ENCODE measurements at places on chromosomes 5 and 9.

GRCh38 chr5:87116825-87117512, 150.7 kb upstream of the RASA1 start:
- DNase-seq: no peak

DNA sequence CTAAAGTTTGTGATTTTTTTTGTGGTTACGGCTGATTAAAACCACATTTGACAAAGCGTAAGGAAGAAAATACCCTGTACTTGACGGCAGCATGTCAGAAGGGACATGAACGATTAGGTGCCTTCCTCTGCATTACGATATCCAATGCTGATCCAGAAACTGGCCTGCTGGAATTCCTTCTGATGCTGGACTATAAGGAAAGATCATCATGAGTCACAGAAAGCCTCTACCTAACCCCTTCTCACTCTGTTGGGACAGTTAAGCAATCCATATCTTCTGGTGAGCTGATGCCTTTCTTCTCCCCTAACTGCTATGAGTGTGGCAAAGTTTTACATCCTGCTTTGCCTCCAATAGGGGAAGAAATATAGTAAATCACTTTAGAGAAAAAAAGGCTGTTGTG, 78.4 kb upstream of the PAPPA start:
- no peak for DNase-seq

DNA sequence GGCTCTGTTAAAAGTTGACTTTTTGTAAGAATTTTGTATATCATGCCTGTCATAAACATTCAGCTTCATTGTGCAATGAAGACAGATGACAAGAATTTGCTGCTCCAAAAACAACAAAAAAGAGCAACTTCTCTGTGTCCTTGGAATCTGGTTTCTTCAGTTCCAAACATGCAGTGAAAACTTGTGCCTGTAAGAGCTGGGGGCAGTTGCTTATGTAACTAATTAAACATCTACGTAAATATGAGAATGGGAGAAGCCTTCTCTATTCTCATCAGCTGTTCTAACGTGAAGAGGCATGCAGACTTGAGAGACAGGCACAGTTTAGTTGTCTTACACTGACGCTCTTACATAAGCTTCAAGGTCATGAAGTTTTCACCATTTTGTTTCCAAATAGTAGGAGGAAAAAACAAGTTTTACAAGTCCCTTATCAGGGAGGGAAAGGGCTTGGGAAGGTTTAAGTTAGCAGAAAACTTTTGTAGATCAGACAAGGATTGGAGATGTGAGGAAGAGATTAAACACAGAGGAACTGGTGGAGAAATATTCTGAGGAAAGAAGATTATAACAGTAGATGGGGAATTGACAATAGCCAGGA, 170.4 kb downstream of the RFK start:
- no peak for DNase-seq

DNA sequence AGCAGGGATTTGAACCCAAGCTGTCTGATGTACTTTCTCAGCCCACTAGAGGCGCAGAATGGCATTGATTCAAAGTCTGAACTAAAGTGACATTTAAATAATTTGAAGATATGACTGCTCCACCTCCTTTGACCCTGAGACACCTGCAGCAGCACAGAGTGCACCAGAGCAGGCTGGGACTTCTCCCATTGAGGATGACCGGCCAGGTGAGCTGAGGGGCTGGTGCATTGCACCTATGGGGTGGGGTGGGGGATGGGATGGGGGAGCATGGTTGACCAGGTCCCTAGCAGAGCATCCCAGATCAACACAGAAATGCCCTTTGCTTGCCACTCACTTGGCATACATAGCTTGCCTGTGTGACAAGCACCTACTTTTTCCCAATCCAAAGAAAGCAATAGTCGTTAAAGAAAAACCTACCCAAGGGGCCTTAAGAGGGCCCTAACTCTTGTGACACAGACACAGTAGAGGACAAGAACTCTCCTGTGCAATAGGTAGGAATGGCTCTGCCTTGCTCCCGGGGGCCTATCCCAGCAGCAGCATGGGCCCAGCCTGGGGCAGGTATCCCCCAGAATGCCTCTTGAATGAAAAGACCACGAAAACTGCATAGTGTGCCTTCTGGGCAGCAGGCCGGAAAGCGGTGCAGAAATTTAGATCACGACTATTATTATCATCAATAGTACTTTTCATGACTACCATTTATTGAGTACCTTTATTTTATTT, 6.5 kb downstream of the SH3PXD2B start:
- DNase-seq: no peak

DNA sequence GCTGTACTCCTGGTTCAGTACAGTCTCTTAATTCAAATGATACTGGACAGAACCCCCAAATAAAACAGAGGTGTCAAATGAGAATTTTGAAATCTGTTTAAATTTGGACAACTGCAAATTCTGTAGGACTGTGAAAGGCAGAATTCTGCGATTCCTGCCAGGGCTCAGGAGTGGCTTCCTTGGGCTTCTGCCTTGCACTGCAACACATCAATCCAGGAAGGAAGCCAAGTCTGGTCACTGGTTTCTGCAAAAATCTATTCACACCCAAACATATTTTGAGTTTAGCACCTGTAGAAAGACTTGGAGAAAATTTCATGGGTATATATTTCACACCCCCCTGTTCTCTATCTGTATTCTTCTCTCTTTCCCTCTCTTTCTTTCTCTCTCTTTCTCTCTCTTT, 37.5 kb upstream of the FST start:
- no peak for DNase-seq

DNA sequence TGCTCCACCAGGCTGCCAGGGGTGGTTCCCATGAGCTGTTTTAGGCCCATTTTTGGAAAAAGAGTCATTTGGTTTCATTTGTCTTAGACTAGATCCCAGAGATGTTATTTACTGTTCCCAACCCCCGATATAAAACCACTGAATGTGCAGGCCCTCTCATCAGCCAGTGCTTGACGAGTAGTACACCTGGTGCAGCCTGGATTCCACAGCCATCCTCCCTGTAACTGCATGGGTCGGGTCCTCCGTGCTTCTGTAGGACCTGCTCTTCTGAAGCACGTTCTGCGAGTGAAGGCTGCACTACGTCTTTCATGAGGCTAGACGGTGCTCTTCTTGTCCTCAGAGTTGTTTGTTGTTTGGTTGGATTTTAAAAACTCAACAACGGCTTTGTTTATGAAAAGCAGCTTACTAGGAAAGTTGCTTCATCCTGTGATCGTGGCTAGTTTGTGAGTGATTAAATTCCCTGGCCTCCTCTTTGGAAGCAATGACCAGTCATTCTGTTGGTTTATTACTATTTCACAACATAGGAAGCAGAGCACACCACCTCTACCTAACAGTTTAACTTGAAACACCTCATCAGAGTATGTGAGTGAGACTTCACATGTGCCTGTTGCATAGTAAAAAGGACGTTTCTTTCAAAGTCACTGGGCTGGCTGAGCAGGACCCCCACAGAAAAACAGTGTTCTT, 135.2 kb downstream of the AOPEP start:
- no peak for DNase-seq

DNA sequence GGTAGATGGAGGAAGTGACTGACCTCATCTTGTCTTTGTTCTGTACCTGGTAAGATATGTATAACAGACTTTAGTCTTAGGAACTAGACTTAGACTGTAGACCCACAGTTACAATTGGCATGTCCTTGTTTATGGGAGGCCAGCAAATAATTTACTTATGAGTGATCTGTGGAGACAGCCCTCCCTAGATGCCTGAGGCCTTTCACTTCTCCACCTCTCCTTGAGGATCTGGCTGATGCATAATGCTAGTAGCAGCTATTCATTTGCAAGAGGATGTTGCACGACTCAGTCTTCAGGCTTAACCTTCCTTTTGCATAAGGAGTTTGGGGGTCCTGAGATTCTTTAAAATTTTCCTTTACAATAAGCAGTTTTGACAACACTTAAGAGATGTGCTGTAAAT, 100.7 kb downstream of the YTHDC2 start:
- no peak for DNase-seq

DNA sequence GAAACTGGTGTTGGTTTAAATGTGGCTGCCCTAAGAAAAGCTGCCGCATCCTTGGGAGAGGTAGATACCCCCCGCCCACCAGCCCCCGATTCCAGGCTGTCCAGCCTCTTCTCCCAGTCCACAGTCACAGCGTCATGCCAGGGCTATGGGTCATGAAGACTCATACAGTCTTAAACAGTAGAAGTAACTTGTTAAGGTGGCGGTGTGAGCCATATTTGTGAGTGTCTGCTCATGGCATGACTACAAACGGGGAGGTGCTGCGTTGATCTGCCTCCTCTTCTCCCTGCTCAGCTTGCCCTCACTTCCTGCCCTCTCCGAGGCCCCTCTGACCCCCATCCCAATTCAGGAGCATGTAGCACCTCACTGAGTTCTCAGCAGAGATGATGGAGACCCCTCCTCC, 20.8 kb downstream of the FGD3 start:
- DNase-seq: no peak

DNA sequence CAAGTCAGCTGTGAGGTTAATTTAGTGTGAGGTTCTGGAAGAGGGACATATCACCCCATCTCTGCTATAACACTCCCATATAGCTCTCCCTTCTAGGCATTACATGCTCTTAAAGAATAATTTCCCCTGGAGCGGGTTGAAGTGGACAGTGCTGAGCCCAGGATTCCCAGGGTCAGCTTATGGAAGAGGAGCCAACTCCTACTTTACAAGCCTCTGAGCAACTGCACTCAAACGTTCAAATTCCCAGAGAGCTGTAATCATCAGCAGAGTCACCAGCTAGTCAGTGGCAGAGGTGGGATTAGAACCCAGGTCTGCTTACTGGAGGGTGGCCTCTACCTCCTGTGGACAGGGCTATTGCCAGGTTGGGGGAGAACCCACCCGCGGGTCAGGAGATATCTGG, 1.4 kb downstream of the NEURL1B start:
- DNase-seq: no peak

DNA sequence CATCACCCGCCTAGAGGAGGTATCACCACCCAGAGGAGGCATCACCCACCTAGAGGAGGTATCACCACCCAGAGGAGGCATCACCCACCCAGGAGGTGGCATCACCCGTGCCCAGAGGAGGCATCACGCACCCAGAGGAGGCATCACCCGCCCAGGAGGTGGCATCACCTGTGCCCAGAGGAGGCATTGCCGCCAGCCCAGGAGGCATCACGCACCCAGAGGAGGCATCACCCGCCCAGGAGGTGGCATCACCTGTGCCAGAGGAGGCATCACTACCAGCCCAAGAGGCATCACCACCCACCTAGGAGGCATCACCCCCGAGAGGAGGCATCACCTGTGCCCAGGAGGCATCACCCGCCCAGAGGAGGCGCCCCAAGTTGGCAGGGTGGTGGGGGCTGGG, 2.6 kb downstream of the NOTCH1 start:
- no peak for DNase-seq

- DNase-seq: no peak
Measured at GRCh38 chr5:57450991-57451876, 31.4 kb downstream of the ACTBL2 start.

DNA sequence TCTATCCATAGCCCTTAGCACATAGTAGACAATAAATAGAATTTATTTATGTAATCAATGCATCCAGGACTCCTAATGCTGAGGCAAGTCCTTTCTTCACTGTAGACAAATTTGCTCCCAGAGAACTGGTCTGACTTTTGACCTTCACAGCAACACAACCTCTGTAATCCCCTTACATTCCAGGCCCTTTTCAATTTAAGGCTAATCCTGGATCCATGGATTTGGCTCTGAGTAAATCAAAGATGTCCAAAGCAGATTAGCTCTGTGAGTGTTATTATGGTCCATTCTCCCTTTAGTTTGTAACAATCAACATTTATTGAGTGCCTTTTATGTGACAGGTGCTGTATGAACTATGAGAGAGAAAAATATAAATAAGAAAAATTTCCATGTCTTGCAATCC, 27.4 kb upstream of the TMC1 start:
- no peak for DNase-seq

- no peak for DNase-seq
Measured at GRCh38 chr5:32713770-32714381, 2.8 kb downstream of the NPR3 start.

- no peak for DNase-seq
Measured at GRCh38 chr5:175385691-175386362, 58.2 kb downstream of the DRD1 start.

DNA sequence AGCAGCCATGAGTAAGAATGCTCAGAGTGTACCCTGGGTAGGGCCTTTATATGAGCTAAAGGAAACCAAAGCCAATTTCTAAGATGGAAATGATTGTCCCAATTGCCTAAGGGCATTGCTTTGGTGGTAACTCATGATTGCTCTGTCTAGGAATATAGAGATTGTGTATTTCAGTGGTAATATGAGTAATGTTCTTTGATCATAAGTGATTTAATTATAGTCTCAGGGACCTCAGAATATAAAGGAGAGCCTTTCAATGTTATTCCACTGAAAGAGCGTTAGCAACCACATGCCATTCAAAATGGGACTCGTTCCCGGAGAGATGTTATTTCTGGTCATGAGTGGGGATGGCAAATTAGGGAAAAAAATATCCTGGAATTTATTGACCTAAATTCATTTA, 340.5 kb downstream of the ARHGEF28 start:
- no peak for DNase-seq

DNA sequence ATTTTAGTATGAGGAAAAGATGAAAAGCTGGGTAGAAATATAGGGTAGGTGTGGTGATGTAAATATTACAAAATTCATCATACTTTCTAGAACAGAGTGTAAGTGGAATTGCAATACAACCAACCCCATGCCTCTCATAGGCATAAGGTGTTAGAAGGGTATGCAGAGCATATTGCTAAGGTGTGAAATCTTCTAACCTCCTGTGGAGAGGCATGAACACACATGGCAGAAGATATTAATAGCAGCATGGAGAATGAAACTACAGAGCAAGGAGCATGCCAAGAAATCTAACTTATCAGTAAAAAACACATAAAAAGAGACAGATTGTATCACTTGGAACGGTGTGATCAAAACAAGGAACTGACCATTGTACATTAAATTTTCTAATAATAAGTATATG, 441.5 kb downstream of the CDH18 start:
- DNase-seq: no peak

- no peak for DNase-seq
Measured at GRCh38 chr5:113002423-113002822, 25.8 kb downstream of the DCP2 start.

DNA sequence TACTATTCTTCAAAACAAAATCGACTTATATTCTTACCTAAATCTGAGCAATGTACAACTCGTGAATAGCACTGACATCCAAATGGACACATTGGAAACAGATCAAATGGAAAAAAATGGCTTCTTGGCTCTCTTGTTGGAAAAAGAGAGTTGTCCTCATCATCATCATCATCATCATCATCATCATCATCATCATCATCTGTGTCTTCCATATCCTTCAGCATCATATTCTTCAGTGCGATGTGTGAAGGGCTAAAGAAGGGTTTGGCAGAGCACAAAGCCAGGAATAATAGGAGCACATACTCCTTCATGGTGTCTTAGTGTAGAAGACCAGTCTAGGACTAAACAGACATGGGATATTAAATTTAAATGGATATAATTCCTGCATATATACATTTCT, 7.7 kb downstream of the ASPN start:
- no peak for DNase-seq

- no peak for DNase-seq
Measured at GRCh38 chr5:79227484-79228025, 8.4 kb upstream of the JMY start.
